ENCODE measurements at places on chromosomes 1 and 21.

- DNase-seq = no peak
Observed at GRCh38 chr1:235532360-235532759, 28.1 kb upstream of the B3GALNT2 start.

DNA sequence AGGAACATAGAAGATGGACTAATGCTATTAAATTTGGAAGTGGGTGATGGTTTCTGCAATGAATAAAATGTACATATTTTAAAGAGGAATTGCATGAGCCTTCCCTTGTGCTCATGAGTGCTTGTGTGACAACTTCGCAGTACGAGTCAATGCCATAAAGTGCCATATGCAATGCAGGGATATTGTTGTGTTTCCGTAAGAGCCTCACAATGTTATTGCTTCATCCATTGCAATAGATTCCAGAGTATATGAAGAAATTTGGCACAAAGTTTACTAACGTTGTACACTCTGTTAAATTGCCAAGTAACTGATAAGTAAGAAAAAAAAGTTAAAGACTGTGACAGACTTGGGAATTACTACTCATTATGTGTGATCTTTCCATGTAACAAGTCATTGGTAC, 22.3 kb downstream of the BTG3 start:
- DNase-seq = no peak

DNA sequence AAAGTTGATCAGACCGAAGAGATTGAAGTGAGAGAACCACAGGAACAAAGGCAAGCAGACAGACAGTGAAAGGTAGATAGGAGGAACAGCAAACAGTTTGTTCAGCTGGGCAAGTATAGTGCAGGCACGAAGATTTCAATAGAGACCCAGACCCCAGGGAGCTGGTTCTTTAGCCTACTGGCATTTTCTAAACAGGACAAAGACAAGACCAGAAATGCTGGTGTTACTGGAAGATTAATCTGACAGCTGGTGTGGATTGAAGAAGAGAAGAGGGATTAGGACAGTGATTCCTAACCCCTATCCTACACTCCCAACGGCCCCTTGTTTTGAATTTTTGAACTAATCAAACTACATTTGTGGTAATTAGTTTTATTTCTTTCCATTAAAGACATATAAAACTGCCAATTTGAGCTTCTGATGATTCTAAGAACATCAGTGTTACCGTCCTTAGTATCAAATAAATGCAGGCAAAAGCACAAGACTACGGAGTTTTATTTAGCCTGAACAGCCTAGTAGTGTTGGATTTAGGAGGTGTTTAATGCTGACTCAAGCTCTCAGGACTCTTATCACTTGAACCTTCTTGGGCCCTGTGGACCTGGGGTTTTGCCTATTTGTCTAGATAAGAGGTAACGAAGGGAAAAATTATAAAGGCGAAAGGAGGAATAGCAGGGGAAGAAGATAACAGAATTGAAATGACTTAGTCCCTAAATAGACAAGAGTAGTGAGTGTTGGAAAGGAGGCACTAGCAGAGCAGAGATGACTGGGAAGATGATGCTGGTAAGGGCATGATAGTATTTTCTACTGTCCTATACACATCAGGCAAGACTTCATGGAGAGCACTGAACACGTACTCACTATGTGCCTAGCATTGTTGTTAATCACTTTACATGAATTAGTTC, 2.0 kb downstream of the NPL start:
- peak; percentile 66 for DNase-seq

GRCh38 chr1:243730487-243731150, 119.4 kb downstream of the AKT3 start:
- no peak for DNase-seq

DNA sequence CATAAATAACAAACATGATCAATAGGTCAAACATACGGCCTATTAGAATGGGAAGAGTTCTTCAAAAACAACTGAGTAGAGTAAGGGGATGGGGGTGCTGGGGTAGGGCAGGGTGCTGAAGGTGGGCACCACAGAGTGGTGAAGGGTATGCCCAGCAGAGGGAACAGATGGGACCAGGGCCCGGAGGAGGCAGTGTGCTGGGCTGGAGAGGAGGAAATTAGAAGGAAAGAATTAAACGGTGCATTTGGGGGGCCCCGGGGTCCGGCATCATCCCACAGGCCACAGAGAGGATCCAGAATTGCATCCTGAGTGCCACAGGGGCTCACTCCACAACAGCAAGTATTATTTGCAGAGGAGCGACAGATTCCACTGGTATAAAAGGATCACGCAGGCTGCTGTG, 94.5 kb downstream of the GLIS1 start:
- DNase-seq = no peak

DNA sequence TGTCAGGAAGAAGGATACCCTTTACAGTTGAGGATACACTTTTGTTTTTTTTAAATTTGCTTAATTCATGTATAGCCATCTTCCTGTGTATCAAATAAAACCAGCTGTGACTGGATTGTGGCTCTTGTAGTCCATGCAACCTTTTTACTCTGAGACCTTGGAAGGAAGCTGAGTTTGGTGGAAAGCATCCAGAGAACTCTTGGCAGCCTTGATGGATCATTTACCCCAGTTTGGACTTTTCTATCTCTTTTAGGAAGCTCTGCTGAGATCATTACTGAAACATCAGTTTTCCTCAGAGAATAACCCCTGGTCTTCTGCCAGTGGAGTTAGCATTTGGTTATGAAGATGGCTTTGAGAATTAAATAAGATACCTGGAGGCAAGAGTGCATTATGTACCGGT, 21.2 kb upstream of the APOBEC4 start:
- DNase-seq = no peak

DNA sequence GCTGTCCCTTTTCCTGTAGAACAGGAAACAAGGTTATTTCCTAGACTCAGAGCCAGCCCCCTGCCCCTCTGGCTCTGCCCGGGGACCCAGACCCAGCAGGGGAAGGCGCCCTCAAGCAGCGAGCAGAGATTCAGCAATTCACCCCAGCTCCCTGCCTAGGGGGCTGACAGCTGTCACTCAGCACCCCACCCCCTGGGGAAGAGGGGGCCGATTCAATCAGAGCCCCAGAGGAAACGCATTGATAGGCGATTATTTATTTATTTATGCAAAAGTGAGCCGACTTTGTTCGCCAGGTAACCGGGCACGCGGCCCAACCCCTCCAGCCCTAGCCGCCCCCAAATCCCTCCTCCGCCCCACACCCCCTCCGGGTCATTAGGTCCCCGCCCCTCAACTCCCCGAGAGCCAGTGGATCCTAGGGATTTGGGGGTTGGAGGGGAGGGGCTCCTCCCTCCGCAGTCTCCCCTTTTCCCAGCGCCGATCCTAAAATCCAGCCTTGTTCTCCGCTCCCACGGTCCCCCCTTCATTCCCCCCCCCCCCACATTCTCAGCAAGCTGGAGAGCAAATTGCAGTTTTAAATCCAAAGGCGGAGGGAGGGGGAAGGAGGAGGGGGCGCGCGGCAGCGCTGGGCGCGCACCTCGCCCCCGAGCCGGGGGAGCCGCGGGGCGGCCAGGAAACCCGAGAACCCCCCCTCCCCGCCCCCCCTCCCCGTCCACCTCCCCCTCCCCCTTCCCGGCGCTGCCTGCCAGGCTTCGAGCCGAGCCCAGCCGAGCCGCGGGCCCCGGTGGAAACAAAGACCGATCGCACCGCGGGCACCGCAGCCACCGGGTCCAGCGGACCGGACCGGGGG, 1.3 kb downstream of the AHDC1 start:
- DNase-seq = peak; percentile 76

- DNase-seq = no peak
Observed at GRCh38 chr1:89957107-89957506, 37.8 kb upstream of the ZNF326 start.

- no peak for DNase-seq
Observed at GRCh38 chr1:204802401-204803175, 68.1 kb upstream of the NFASC start.

DNA sequence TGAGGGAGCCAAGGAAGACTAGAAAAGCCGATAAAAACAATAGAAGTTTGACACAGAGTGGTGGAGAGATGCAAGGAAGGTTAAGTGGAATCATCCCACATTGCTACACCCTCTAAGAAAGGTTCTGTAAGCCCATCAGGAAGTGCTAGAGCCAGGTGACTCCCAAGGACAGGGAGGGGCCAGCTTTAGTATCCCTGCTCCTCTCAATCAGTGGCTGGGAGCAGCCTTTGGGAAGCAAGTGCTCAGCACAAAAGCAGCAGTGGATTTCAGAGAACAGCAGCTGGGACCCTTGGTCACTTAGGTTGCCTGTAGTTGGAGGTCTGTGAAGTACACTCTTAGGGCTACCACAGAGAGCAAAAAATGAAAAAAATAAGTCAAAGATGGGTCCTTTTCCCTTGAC, 42.5 kb downstream of the NME7 start:
- peak; percentile 16 for DNase-seq

GRCh38 chr1:197178998-197179397, 32.5 kb upstream of the ASPM start:
- peak; percentile 10 for DNase-seq

DNA sequence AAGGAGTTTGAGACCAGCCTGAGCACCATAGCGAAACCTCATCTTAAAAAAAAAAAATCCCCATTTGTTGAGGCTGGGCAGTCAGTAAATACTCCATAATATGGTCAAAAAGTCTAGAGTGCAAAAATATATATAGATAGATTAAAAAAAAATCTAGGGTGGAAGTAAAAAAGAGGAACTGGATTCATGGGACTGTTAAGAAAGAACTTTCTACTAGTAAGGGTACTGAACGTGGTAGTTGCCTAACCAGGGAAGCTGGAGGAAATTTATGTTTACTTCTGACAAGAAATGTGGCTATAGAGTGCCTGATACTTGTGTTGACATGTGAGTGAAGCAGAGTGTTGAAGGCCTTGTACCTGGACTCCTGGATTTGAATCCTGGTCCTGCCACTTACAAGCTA, 265.9 kb upstream of the FAM78B start:
- no peak for DNase-seq

DNA sequence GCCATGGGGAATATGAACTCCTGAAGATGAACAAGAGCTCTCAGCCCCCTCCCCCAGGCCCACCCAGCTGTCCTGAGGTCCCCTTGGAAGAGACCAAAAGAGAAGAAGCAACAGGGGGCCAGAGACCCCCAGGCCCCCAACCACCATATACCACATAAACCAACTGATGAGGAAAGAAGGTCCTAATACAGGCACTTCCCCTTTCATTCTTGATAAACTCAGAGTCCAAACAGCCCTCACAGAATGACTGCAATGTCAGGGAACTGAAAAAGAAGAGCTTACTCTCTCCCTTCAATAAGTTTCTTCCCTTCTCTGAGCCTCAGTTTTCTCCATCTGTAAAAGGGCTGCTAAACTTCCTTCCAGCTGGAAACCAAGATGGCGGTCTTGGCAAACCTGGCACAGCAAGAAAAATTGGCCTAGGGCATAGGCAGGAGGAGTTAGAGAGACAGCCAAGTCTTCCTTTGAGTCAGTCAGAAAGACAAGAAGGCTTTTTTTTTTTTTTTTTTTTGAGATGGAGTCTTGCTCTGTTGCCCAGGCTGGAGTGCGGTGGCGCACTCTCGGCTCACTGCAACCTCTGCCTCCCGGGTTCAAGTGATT, 90.5 kb downstream of the VWA5B1 start:
- DNase-seq = no peak

DNA sequence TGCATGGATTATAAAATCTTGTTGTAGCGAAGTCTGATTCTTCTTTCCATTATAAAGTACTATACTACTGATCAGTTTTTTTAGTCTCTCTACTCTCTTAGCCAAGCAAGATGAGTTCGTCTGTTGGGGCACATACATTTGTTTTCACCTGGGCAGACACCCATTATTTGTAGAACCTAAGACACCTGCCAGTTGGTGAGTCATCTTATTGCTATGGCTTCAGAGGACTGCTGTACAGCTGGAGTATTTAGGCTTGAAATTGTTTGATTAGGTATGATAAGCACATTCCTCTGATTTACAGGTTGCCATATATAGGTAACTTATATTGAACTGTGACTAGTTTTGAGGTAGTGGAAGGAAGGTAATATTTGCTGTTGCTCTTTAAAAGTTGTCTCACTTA, 17.2 kb downstream of the RBM15 start:
- DNase-seq = peak; percentile 44

DNA sequence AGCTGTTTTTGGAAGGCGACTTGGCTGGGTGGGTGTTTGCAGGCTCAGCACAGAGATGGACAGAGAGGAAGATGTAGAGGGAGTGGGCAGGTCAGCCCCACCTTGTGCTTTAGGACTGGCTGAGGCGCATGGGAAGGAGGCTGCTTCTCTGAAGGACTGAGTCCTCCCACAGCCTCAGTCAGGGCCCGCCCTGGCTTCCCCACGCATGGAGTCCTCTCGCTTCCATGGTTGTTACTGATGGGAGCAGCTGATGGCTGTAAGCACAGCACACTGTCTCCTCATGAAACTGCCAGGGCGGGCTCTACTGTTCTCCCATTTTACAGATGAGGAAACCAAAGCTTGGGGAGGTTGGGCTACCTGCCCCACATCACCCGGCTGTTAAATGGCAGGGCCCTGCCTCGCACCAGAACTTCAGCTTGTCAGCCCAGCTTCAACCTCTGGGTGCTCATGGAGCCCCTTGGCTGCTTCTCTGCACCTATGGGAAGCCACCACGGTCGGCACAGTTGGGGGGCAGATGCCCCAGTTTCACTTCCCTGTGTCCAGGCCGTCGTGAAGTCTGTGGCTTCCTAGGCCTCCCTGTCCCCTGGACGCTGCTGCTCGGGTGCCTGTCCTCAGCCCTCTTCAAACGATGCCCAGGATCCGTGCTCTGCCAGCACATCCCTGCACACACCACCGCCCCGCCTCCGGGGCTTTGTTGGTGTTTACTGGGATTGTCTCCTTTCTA, 2.4 kb downstream of the TMEM201 start:
- DNase-seq = no peak

- peak; percentile 40 for DNase-seq
Observed at GRCh38 chr1:162230517-162230916, 146.1 kb downstream of the SPATA46 start.

- DNase-seq = no peak
Observed at GRCh38 chr1:39196244-39197215, 8.0 kb upstream of the MACF1 start.

GRCh38 chr1:226310245-226310540, 1.2 kb upstream of the LIN9 start:
- DNase-seq = no peak

GRCh38 chr1:83910461-83910860, 88.5 kb downstream of the TTLL7 start:
- no peak for DNase-seq

- peak; percentile 3 for DNase-seq
Observed at GRCh38 chr1:113976609-113977278, 2.5 kb upstream of the OLFML3 start.

DNA sequence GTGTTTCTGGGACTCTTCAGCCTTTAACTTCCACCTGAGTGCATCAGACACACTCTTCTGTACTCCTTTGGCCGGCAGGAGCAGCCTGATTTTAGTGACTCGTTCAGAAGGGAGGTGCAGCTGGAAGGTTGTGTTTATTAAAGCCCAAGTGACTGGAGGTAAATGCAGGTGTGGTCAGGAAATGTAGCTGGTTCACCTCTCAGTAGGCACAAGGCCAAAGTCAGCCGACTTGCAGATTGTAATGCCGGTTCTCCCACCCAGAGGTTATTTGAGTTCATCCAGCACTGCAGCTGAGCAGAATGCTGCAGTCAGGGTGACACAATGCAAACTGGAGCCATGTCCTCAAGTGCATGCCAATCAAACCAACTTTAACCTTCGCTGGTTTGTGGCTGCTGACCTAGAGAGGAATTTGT, 91.5 kb downstream of the SPATA46 start:
- peak; percentile 89 for DNase-seq

- peak; percentile 69 for DNase-seq
Observed at GRCh38 chr1:110548381-110548780, 29.4 kb upstream of the KCNA10 start.
